Chondrocyte (in vitro differentiated cells): ENCODE measurements at places on chromosomes 11 and 22. TPM values are rescaled to one million over a fixed set of nuclear protein-coding genes. Genes with fewer than 3 reads are reported as not detected.

DNA sequence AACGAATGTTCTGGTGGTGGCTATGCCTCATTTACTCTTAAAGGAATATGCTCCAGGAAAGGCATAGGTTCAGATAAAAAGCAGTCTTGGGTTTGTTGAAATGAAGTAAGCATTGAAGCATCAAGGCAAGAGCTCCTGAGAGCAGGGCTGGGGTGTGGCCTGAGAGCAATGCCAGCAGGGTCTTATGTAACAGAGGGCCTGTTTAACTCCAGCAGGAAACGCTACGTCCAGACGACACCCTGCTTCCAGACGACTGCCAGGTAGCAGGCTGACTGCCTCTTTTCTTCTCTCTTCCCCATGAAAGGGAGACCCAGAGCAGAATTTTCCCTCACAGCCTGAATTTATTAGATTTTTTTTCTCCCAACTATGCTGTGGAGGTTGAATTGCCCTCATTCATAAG is 127.2 kb upstream of the SLC5A12 start:
- H3K36me3 ChIP-seq = no peaks in the 10 kb centered on the region
- H3K4me3 ChIP-seq = no peak overlapping the region
- no peaks in the 10 kb centered on the region for H3K27me3 ChIP-seq
- no peak for DNase-seq
- no peak overlapping the region for H3K27ac ChIP-seq

GRCh38 chr11:19869946-19870589 is 157.4 kb downstream of the NAV2 start:
- DNase-seq = no peak
- H3K4me3 ChIP-seq = no peak overlapping the region

- no peaks in the 10 kb centered on the region for H3K36me3 ChIP-seq
- no peak overlapping the region for H3K27ac ChIP-seq
- H3K4me3 ChIP-seq = no peak overlapping the region
- no peak for DNase-seq
Observed at GRCh38 chr11:62169448-62169847, 20.6 kb upstream of the SCGB1D1 start.

DNA sequence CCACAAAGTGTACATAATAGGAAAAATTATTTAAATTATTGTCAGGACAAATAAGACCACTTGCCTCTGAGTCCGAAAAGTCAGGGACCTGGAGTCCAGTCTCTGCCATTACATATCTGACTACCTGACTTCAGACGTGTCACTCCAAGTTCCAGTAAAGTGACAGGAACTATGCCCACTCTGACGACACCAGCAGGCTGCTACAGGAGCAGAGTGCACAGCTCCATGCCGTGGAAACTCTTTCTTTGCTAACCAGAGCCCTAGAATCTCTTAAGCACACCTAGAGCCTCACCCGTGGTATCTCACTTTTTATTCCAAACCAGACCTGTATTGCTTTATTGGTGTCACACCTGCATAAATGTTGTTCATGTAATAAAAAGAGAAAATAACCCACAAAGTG is 93.7 kb downstream of the PLEKHA7 start:
- H3K4me1 ChIP-seq = peaks cover 12% of the 10 kb centered on the region
- peaks cover 4% of the 10 kb centered on the region for H3K36me3 ChIP-seq
- H3K27me3 ChIP-seq = peaks cover 7% of the 10 kb centered on the region
- DNase-seq = no peak
- no peak overlapping the region for H3K27ac ChIP-seq

GRCh38 chr22:24465566-24465965 is 29.6 kb upstream of the UPB1 start:
- DNase-seq = no peak
- H3K4me1 ChIP-seq = peaks cover 41% of the 10 kb centered on the region

DNA sequence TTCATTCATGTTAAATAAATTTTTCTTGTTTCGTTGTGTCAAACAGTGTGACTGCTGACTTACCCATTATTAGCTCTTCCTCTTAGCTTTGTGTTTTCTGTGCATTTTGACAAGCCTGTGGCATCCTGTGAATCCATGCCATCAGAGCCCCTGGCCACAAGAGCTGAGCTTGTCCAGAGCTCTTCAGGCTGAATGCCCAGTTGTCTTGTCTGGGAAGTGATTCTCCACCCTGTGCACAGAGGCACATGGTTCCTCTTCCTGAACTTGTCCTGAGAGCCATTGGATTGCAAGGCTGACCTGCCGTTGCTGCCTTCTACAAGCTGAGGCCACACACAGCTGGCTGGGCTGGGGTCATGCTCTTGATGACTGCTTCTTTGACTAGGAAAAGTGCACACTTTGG is 64.1 kb downstream of the PPP6R3 start:
- peaks cover 40% of the 10 kb centered on the region for H3K36me3 ChIP-seq
- H3K27ac ChIP-seq = peak overlapping the region; percentile 52
- peaks cover 29% of the 10 kb centered on the region for H3K4me1 ChIP-seq
- no peak for DNase-seq

GRCh38 chr11:119706887-119707286 is 22.1 kb downstream of the NECTIN1 start:
- H3K27me3 ChIP-seq = no peaks in the 10 kb centered on the region
- no peaks in the 10 kb centered on the region for H3K4me1 ChIP-seq
- H3K27ac ChIP-seq = no peak overlapping the region
- DNase-seq = no peak
- no peaks in the 10 kb centered on the region for H3K36me3 ChIP-seq
- no peak overlapping the region for H3K4me3 ChIP-seq

- peak overlapping the region; percentile 93 for H3K27ac ChIP-seq
- peaks cover 8% of the 10 kb centered on the region for H3K27me3 ChIP-seq
- H3K4me3 ChIP-seq = peak overlapping the region; percentile 95
Observed at GRCh38 chr11:60915248-60915914, 1.4 kb downstream of the TMEM109 start.

GRCh38 chr22:38313384-38313955 is 3.8 kb downstream of the CSNK1E start:
- peaks cover 85% of the 10 kb centered on the region for H3K4me1 ChIP-seq
- H3K36me3 ChIP-seq = peaks cover 8% of the 10 kb centered on the region
- peak overlapping the region; percentile 94 for H3K4me3 ChIP-seq

GRCh38 chr11:44559207-44559939 is 6.1 kb upstream of the CD82 start:
- no peak overlapping the region for H3K4me3 ChIP-seq
- no peak overlapping the region for H3K27ac ChIP-seq
- DNase-seq = no peak

DNA sequence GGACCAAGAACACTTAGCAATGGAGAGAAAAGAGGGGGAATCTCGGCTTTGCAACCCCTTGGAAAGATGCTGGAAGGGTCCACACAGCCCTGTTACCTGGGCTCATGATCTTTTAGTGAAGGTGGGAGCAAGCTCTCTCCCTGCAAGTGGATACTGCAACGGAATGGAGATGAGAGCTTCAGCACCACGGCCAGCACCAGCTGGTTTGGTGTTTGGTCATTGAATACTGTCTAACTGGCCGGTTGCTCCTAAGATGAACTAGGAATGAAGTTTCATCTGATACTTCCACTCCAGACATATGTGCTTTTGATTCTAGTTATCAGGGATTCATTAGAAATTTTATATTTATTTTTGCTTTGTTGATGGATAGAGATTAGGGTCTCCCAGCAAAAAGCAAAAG is 16.3 kb downstream of the HTR3A start:
- H3K4me1 ChIP-seq = no peaks in the 10 kb centered on the region
- H3K27me3 ChIP-seq = peaks cover 46% of the 10 kb centered on the region
- no peak for DNase-seq
- no peak overlapping the region for H3K27ac ChIP-seq

- DNase-seq = peak; percentile 75
- peaks cover 11% of the 10 kb centered on the region for H3K4me1 ChIP-seq
- no peaks in the 10 kb centered on the region for H3K27me3 ChIP-seq
Observed at GRCh38 chr11:67309166-67309565, 5.8 kb downstream of the SSH3 start.

GRCh38 chr11:131033151-131033651 is 116.9 kb upstream of the SNX19 start:
- no peaks in the 10 kb centered on the region for H3K36me3 ChIP-seq
- no peaks in the 10 kb centered on the region for H3K27me3 ChIP-seq
- DNase-seq = no peak
- H3K27ac ChIP-seq = peak overlapping the region; percentile 57
- H3K4me3 ChIP-seq = no peak overlapping the region
- H3K4me1 ChIP-seq = peaks cover 15% of the 10 kb centered on the region

DNA sequence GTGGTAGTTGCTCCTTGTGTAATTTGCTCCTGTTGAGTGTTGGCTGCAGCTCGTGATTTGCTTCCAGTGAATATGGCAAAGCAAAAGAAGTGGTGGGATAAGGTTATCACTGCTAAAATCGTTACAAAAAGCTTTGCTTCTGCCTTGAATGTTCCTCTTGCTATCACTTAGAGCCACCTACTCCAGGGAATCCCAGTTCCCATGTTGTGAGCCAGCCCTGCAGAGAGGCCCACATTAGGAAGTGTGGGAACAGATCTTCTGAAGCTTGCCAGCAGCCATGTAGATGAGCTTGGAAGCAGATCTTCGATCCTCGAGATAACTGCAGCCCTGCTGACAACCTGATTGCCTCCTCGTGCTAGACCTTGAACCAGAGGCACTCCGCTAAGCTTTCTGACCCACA is 71.0 kb downstream of the SPECC1L start:
- no peaks in the 10 kb centered on the region for H3K27me3 ChIP-seq
- no peak for DNase-seq
- peaks cover 12% of the 10 kb centered on the region for H3K4me1 ChIP-seq
- no peak overlapping the region for H3K4me3 ChIP-seq
- H3K27ac ChIP-seq = no peak overlapping the region

DNA sequence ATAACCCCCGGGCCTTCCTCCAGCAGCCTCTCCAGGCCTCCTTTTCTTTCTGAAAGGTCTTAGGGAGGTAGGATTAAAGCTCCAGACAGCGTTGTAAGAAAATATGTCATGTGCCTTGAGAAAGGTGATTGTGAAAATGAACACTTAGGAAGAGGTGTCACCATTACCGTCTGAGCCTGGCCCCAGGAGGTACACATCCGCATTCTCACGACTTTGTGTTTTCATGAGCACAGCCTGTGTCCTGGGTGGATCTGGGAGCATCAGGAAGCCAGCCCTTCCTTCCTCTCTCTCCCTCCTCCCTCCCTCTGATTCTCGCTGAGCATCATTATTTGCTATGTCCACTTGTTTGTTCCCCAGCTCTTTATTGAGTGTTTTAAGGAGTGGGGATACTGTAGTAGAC is 105.1 kb upstream of the CRYBB3 start:
- no peak overlapping the region for H3K27ac ChIP-seq
- peaks cover 16% of the 10 kb centered on the region for H3K4me1 ChIP-seq
- no peak for DNase-seq
- H3K36me3 ChIP-seq = peaks cover 1% of the 10 kb centered on the region

GRCh38 chr22:37284805-37285355 is 2.6 kb downstream of the CYTH4 start:
- H3K27ac ChIP-seq = no peak overlapping the region
- H3K4me1 ChIP-seq = peaks cover 13% of the 10 kb centered on the region
- H3K4me3 ChIP-seq = no peak overlapping the region
- H3K36me3 ChIP-seq = no peaks in the 10 kb centered on the region
- DNase-seq = no peak
- peaks cover 12% of the 10 kb centered on the region for H3K27me3 ChIP-seq

- DNase-seq = no peak
- peaks cover 2% of the 10 kb centered on the region for H3K36me3 ChIP-seq
- H3K27me3 ChIP-seq = peaks cover 2% of the 10 kb centered on the region
- no peak overlapping the region for H3K4me3 ChIP-seq
Observed at GRCh38 chr11:44747316-44747715, 20.6 kb downstream of the TSPAN18 start.

DNA sequence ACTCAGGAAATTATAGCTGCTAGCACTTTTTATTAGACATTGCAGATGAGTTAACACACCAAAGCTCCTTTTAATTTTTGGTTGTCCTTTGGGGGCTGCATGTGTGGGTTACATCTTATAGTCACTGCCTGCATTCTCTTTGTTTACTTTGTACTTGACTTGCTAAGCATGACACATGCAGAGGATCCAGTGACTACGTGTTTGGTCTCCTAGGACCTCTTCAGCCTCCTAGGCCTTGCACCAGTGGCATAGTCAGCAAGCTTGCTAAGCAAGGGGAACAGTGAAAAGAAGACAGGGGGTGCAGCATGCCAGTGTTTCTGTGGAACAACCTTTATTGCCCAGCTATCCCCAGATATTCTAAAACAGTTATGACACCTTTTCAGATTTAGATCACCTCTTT is 108.2 kb downstream of the PAX6 start:
- H3K4me1 ChIP-seq = no peaks in the 10 kb centered on the region
- no peaks in the 10 kb centered on the region for H3K27me3 ChIP-seq
- no peak overlapping the region for H3K4me3 ChIP-seq
- H3K27ac ChIP-seq = no peak overlapping the region

DNA sequence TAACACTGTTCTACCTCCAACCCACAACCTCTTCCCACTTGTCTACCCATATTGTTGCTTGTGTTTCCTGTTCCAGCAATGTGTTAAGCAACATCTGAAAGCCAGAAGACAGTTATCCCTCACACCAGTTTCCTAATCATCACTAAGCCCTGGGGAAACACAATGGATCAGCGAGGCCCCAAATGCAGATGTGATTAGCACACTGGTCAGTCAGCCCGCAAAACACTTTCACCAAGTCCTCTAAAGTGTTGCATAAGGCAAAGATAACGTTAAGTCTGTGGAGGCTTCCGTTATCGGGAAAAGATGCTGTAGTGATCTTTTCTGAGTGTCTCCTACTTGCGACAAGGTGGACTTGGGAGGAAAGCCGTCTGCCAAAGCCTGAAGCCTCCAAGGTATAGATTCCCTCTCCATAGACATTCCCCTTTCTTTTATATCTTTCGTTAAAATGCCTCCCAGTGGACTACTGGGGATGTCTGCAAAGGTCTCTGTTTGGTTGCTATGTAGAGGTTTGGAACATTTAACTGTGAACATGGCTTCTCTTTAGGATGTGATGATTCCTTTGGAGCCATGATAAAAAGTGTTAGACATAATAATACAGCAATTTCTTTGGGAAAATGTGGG is at the start of gene MS4A3:
Gene MS4A3 (plus strand): TSS at position 317 of the 621 bp plus-strand sequence. CDS start 4,496 bp downstream, outside the sequence.
- no peaks in the 10 kb centered on the region for H3K4me1 ChIP-seq
- H3K36me3 ChIP-seq = no peaks in the 10 kb centered on the region
- no peak within 1 kb of the TSS for H3K4me3 ChIP-seq
- peaks cover 2% of the 10 kb centered on the region for H3K27me3 ChIP-seq
- DNase-seq = no peak

The CABP4 gene
- not detected in 3 replicates for total RNA-seq

The LRRC56 gene
- 2.6 to 2.9 TPM (median 2.7 TPM) in 3 replicates for total RNA-seq

The KRTAP5-8 gene
- total RNA-seq = not detected in 3 replicates

The SERPING1 gene
- total RNA-seq = 1.8 to 4.6 TPM (median 4.5 TPM) in 3 replicates

The GRM5 gene
- 0.41 to 2.0 TPM (median 0.52 TPM) in 3 replicates for total RNA-seq

The CYB5R2 gene
- 7.0 to 12.7 TPM (median 12.6 TPM) in 3 replicates for total RNA-seq

The ZW10 gene
- 11.7 to 17.1 TPM (median 11.9 TPM) in 3 replicates for total RNA-seq

The OR8D4 gene
- not detected in 3 replicates for total RNA-seq
